ENCODE measurements at places on chromosomes 1 and 21.
A peak's percentile ranks its signal among the peaks of the same experiment; 100 is the strongest.

GRCh38 chr1:197903196-197903514, 725 bp downstream of the C1orf53 start:
- no peak for DNase-seq

- no peak for DNase-seq
These were observed 7.6 kb downstream of the ZBTB48 start for GRCh38 chr1:6587261-6588005.

DNA sequence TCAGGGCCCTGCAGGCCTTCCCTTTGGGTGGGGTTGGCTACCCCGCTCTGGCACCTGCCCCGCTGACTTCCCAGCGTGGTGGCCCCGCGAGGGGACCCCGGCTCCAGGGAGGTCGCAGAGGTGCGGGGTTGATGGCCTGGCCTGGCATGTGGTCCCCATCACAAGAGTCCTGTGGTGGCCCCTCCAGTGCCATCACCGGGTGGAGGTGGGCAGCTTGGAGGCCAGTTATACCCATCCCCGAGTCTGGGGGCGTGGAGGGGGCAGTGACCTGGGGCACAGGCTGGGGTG, 26.8 kb downstream of the PRMT2 start:
- no peak for DNase-seq

GRCh38 chr21:33667636-33668035, 25.3 kb downstream of the ITSN1 start:
- DNase-seq = no peak

GRCh38 chr1:200445213-200445612, 35.4 kb upstream of the ZNF281 start:
- DNase-seq = no peak

GRCh38 chr1:169474302-169474995, 11.3 kb downstream of the SLC19A2 start:
- DNase-seq = no peak

GRCh38 chr21:37554661-37555379, 188.2 kb downstream of the DYRK1A start:
- no peak for DNase-seq

- DNase-seq = no peak
These were observed 144.1 kb downstream of the TRABD2B start for GRCh38 chr1:47853059-47853458.

GRCh38 chr1:65371544-65371943, 48.9 kb upstream of the LEPR start:
- DNase-seq = no peak

GRCh38 chr1:3015269-3015635, 6.0 kb upstream of the ACTRT2 start:
- no peak for DNase-seq

GRCh38 chr1:184416946-184417345, 30.1 kb downstream of the C1orf21 start:
- DNase-seq = no peak

GRCh38 chr1:53156783-53157182, 14.3 kb upstream of the SLC1A7 start:
- no peak for DNase-seq

GRCh38 chr1:54681358-54681757, 34.3 kb upstream of the TTC4 start:
- DNase-seq = peak; percentile 13

- DNase-seq = no peak
These were observed 12.0 kb downstream of the HMGB4 start for GRCh38 chr1:33875862-33876261.

DNA sequence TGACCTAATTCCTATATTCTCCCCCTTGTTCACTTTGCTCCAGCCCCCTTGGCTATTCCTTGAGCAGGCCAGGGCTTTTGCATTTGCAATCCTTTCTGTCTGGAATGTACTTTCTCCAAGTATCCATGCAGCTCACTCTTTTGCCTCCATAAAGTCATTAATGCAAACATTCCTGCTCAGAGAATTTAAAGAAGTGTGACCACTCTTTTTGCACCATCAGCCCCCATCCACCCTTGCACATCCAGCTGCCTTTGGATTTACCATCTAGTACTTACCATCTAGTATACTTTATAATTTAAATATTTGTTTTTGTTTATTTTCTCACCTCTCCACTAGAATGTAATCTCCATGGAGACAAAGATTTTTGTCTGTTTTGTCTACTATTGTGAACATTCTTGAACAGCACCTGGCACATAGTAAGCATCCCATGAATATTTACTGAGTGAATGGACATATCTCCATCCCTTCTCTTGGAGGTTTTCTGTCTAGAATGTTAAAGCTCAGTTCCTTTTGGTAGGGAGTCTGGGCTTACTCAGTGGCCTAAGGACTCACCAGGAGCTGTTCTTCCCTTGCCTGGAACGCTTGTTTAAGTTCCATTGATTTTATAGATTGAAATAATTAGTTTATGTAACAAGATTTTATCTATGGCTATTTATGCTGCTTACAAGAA, 22.6 kb downstream of the SLAMF6 start:
- no peak for DNase-seq

DNA sequence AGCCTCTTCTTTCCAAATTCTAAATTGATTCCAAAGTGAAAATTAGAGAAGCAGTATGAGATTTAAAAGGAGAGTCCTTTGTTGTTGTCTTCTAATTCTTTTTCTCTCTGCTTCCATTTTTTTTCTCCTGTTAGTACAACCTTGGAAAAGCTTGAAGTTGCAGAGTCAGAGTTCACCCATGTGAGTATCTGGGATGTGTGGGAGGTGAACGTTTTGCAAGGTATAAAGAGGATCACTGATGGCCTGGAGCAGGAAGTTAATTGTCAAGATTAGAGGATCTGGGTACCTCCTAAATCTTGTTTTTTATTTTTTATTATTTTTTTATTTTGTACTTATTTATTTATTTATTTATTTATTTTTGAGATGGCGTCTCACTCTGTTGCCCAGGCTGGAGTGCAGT, 7.7 kb upstream of the PSMD4 start:
- no peak for DNase-seq

DNA sequence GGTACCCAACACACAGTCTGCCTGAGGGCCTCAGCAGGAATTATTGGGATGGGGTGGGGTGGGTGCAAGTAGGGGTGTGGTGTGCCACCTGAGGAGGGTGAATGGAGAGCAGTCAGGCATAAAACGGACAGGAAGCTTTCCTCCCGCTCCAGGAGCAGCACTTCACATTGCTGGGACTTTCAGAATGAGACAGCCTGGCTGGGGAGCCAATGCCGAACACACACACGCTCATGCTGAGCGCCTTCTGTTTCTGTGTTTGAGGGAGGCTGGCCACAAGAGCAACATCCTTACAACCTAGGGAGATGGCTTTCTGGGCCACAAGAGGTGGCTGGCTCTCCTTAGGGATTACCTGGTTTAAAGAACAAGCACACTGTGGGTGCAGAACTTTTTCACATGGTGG, 98.0 kb downstream of the LAMC2 start:
- no peak for DNase-seq
